AG08395 (cell line): ENCODE measurements at places on chromosomes 4 and X.

DNA sequence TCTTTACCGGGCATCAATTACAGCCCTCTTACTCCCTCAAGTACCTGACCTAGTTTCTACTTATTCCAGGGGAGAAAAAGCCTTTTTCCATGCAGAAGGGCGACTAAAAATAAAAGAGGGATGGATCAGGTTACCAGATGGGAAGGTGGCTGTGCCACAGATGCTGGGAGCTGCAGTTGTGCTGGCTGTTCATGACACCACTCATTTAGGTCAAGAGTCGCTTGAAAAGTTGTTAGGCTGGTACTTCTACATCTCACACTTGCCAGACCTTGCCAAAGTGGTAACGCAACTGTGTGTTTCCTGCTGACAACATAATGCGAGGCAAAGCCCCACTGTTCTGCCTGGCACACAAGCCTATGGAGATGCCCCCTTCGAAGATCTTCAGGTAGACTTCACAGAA is 148.4 kb upstream of the FGF16 start:
- DNase-seq, result no peak

DNA sequence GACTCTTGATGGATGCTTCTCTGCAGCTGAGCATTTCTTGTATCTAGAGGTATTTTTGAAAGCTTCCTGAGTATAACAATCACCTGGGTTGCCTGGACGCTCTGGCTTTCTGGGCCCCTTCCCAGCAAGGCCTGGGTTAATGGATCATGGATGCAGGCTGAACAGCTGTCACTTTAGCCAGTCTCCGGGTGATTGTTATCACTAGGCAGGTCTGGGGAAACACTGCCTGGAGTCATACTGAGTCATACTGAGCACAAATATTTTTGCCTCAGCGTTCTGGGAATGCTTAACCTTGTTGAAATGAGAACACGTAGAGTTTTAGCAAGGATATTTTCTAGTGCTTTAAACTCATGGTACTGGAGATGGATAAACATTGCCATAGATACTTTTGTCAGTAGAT is 102.6 kb downstream of the PHEX start:
- peak; percentile 45 for DNase-seq

- no peak for DNase-seq
These were observed 95.5 kb upstream of the MSX1 start for GRCh38 chr4:4763822-4764557.

- DNase-seq, result no peak
These were observed 197.0 kb downstream of the STIM2 start for GRCh38 chr4:27057662-27058061.

DNA sequence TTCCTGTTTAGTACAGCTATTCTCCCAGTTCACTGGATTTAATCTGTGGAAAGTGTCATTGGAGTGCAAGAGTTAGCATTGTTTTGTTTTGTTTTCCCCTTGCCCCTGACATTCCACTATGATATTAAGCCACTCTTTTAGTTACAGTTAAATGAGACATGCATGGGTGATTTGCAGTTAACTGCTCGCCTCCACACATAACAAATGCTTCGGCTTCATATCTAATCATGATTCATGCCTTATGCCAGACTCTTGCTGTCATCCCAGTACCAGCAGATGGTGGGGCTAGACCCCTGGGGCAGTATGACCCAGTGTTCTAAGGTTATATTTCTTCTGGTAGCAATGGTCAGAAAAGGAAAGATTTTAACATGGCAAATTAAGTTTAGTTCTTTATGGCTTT is 80.1 kb downstream of the RAP1GDS1 start:
- peak; percentile 5 for DNase-seq

DNA sequence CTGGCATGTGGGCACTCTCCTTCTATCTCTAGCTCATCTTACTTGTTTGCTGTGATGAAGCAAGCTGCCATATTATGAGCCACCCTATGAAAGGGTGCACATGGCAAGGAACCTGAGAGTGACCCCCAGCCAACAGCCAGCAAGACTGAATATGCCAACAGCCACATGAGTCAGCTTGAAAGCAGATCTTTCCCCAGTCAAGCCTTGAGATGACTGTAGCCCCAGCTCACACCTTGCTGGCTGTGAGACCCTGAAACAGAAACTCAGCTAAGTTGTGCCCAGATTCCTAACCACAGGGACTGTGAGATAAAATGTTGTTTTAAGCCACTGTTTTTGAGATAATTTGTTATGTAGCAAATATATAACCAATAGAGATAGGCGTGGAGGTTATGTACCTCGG is 36.2 kb downstream of the KDM5C start:
- DNase-seq, result no peak

DNA sequence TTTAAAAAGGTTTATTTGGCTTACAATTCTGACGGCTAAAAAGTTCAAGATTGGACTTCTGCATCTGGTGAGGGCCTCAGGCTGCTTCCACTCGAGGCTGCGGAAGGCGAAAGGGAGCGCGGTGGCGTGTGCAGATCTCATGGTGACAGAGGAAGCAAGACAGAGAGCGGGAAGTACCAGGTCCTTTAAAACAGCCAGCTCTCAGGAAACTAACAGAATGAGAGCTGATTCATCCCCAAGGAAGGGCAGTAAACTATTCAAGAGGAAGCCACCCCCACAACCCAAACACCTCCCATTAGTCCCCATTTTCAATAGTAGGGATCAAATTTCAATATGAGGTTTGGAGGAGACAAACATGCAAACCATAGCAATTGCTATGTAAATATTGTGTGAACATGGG is 2144.2 kb upstream of the AGA start:
- no peak for DNase-seq

DNA sequence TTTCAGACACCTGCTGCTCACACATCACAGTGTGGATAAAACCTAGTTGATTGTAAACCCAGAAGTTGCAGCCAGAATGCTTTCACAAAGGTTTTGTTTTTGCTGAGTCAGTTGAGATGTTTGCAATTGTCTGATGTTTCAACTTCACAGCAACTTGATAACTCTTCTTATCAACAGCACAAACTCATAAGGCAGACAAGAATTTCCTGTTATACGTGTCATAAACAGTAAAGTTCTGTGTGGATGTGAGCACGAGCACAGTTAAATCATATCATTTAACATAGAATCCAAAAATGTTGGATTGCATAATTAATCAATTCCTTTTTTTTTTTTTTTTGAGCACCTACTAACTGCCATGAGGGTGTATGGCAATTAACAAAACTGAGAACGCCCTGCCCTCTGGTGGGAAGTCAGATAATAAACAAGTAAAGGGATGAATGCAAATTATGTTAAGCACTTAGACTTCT is 512.2 kb downstream of the PDHA2 start:
- no peak for DNase-seq

DNA sequence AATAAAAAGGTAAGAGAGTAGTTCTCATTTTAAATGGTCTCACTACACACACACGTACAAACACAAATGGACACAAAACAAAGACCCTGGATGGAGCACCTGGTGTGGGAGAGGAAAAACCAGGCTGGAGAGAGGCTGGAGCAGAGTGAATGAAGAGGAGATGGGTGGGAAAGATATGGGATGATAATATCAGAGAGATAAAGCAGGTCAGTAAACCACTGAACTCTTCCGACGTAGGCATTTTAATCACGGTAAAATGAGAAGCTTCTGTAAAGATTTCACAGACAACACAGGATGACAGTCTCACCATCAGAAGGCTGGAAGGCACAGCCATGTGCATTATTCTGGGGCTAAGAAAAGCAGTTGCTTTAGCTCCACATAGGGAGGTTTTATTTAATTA is 532.8 kb downstream of the KCNIP4 start:
- DNase-seq, result no peak

- no peak for DNase-seq
These were observed 144.5 kb downstream of the NPNT start for GRCh38 chr4:106039796-106040195.

GRCh38 chr4:1494416-1495315 is 88.4 kb upstream of the NKX1-1 start:
- no peak for DNase-seq

GRCh38 chr4:105543881-105544280 is 8.5 kb upstream of the ARHGEF38 start:
- no peak for DNase-seq

- DNase-seq, result no peak
These were observed 2.8 kb downstream of the RENBP start for GRCh38 chrX:153941336-153942252.

GRCh38 chrX:54178100-54178940 is 4.7 kb downstream of the FAM120C start:
- peak; percentile 18 for DNase-seq

DNA sequence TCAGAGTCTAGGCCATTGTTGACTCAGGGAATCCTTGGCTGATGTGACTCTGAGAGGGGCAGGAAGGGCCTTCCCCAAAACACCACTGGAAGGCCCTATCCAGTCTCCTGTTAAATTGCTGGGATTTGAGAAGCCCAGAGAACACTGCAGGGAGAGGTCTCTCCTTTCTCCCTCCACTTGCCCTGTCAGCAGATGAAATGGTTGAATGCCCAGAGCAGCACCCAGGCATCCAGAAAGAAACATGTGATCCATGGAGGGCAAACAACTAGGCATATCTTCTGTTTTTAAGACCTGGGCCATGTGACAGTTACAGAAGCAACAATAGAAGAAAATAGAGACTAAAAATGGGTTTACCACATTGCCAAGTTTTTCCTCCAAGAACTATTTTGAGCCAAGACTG is 291.1 kb downstream of the QDPR start:
- no peak for DNase-seq

GRCh38 chr4:13580036-13580435 is 35.7 kb upstream of the NKX3-2 start:
- no peak for DNase-seq

DNA sequence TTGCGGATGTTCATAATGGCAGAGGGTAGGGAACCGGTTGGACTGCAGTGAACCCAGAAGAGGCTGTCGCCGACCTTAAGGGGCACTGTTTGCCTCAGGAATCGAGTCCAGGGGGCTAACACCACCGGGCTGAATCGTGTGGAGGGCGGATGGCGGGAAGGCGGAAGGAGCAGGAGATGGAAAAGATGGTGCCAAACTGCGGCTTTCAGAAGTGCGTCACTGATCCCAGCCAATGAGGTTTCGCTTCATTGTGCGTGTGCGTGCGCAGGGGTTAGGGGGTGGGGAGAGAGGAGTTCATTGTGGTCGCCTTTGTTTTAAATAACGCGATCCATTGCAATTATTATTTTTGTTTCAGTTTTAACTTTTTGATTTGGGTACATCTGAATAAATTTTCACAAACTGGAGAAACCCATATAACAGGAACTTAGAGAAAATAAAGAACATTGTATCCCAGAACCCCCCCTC is at the start of gene NAA11:
Gene NAA11, minus strand, starts transcription at position 198 of the 465 bp plus-strand sequence. Its CDS starts 184 bp downstream, at position 14.
- DNase-seq, result no peak

DNA sequence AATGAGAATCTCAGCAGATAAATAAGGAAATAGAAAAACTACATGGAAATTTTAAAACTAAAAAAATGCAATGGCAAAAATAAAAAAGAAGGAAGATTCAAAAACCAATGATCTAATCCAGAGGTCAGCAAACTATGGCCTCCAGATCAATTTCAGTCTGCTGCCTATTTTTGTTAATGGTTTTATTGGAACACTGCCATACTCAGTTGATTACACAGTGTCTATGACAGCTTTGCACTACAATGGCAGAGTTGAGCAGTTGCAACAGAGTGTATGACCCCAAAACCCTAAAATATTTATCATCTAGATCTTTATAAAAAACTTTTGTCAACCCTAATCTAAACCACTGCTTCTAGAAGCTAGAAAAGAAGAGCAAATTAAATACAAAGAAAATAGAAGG is 170.3 kb downstream of the RAB28 start:
- DNase-seq, result no peak

- DNase-seq, result peak; percentile 77
These were observed 246.2 kb downstream of the SCFD2 start for GRCh38 chr4:53119680-53120079.

- DNase-seq, result peak; percentile 88
These were observed 17.6 kb downstream of the FGFBP1 start for GRCh38 chr4:15920723-15921591.

DNA sequence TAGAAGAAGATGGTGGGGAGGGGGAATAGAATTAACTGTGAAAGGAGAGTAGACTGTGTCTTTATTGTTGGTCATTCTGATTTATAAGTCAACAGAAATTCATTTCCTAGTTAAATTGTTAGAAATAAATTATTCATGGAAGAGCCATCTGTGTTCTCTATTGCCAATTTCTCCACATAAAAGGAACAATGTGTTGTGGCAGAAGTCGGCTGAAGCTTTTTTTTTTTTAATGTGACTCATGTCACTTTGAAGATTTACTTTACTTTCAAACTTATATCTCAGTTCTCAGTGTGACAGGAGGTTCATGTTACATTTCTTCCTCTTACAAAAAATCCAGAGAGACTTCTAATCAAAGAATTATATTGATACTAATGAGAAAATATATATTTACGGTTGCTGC is 60.5 kb downstream of the CPE start:
- DNase-seq, result no peak

- no peak for DNase-seq
These were observed 138.2 kb upstream of the AADAT start for GRCh38 chr4:170227928-170228327.

DNA sequence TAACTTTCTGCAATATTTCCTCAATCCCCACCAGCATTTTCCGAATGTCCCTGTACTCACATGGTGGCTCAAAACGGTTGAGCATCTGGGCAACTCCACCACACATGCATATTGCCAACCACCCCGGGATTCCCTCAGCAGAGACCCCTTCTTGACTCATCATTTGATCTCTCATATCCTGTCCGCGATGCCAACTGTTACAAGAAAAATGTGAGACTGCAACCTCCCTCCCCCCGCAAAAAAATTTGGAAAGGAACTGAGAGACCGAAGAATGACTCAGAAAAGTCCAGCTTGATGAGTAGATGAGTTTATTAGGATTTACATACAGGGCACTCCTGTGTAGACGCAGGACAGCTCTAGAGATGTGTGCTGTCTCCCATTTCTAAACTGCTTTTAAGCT is 561.4 kb downstream of the ZIC3 start:
- peak; percentile 4 for DNase-seq

DNA sequence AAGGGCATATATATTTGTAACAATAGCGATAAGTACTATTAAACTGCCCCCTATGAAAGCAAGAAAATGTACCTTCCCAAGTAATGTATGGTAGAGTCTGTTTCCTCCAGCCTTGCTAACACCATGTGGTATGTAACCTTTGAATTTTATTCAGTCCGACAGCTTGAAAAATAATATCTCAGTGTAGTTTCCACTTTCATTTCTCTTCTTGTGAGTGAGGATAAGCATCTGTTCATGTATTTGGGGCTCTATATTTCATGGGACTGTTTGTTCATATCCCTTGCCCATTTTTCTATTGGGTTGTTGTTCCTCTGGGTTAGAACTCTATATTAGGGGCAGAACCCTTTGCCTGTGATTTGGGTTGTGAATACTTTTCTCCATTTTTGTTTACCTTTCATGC is 58.3 kb downstream of the USP38 start:
- no peak for DNase-seq

- DNase-seq, result no peak
These were observed 12.9 kb downstream of the DCTD start for GRCh38 chr4:182904211-182904761.

GRCh38 chr4:36884151-36884550 is 360.4 kb upstream of the NWD2 start:
- no peak for DNase-seq

DNA sequence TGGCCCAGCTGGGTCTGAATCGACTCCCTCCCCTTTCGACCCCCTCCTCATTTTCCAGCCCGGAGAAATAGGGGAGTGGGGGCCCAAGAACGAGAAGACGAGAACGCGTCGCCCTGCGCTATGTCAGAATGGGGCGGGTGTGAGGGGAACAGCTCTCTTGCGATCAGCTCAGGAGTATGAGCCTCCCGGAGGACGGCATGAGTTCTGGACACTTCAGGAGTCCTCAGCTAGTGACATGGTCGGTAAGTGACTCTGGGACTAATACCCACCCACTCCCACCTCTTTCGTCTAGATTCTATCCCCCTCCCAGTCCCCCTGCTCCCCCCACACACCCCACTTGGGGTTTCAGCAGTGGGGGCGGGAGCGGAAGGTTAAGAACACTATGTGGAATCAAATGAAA is 944 bp downstream of the KLF8 start:
- DNase-seq, result no peak
